ENCODE measurements at places on chromosomes 1 and 21. TPM values are rescaled to one million over a fixed set of nuclear protein-coding genes. Genes with fewer than 3 reads are reported as not detected.

Gene KRTAP6-1
- total RNA-seq, result not detected

Gene OR2T35
- total RNA-seq, result not detected

Gene SRM
- 59.8 TPM for total RNA-seq

Gene OR2W3
- 0.12 TPM for total RNA-seq

Gene LMX1A
- total RNA-seq, result not detected

Gene MRPL39
- total RNA-seq, result 14.8 TPM

Gene RNF207
- total RNA-seq, result 8.2 TPM

Gene KPRP
- not detected for total RNA-seq

Gene HSD3B2
- total RNA-seq, result not detected

Gene AK2
- total RNA-seq, result 88.4 TPM

Gene MYOM3
- 0.12 TPM for total RNA-seq

Gene S100A7A
- total RNA-seq, result not detected

Gene NBPF10
- 2.0 TPM for total RNA-seq

Gene CITED4
- total RNA-seq, result 9.7 TPM

Gene S100A8
- total RNA-seq, result not detected

Gene SLC1A7
- 0.82 TPM for total RNA-seq

Gene RORC
- total RNA-seq, result not detected

Gene CASZ1
- under 0.01 TPM for total RNA-seq

Gene KCNQ4
- total RNA-seq, result not detected

Gene MMEL1
- total RNA-seq, result not detected

Gene CD53
- not detected for total RNA-seq

Gene CRNN
- total RNA-seq, result not detected

Gene TNFSF4
- total RNA-seq, result 1.4 TPM

Gene NBPF4
- not detected for total RNA-seq

All from pericardium fibroblast (primary cell).